ENCODE measurements at places on chromosomes 2 and 18. TPM values are rescaled to one million over a fixed set of nuclear protein-coding genes. Genes with fewer than 3 reads are reported as not detected.

DNA sequence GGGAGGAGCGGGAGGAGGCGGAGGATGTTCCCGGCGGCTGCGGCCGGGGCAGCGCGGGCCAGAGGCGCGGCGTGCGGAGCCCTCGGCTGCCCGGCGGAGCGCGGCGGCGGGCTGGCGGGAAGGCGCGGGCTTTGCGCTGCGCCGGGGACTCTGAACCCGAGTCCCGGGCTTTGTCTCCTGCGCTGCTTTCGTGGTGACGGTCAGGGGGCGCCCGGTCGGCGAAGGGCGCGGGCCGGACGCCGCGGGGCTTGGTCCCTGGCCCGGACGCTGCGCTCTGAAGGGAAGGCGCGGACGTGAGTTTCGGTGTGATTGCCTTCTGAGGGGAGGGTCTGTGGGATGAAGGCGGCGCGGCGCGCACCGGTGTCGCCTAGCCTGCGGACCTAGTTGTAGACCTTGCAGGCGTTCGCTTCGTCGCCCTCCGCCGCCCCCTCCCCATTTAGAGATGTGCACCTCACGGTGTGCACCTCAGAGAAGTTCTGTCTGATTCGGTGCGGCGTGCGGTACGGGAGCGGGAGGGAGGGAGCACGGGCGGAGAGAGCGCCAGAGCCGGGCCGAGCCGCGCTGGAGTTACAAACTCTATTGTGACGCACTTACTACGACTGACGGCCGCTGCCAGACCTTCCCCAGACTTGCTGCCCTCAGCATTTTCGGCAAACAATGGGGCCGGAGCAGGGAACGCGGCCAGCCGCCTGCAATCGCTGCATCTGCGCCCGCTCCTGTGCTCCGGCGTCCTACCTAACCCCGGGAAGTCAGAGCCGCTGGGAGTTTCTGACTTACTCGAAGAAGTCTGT is 2.1 kb downstream of the BCL2L11 start:
- peaks cover 38% of the 10 kb centered on the region for H3K36me3 ChIP-seq
- DNase-seq = peak; percentile 83
- H3K27me3 ChIP-seq = peaks cover 38% of the 10 kb centered on the region
- H3K4me3 ChIP-seq = peak overlapping the region; percentile 84
- peak overlapping the region; percentile 84 for H3K27ac ChIP-seq

- peak overlapping the region; percentile 91 for H3K27ac ChIP-seq
- H3K36me3 ChIP-seq = no peaks in the 10 kb centered on the region
- DNase-seq = no peak
- peaks cover 46% of the 10 kb centered on the region for H3K4me1 ChIP-seq
- no peak overlapping the region for H3K4me3 ChIP-seq
- H3K27me3 ChIP-seq = no peaks in the 10 kb centered on the region
Measured at GRCh38 chr2:1701020-1701419, 43.3 kb downstream of the PXDN start.

- no peak overlapping the region for H3K27ac ChIP-seq
- H3K4me1 ChIP-seq = no peaks in the 10 kb centered on the region
- no peak overlapping the region for H3K4me3 ChIP-seq
- no peak for DNase-seq
Measured at GRCh38 chr2:652881-653480, 24.2 kb downstream of the TMEM18 start.

DNA sequence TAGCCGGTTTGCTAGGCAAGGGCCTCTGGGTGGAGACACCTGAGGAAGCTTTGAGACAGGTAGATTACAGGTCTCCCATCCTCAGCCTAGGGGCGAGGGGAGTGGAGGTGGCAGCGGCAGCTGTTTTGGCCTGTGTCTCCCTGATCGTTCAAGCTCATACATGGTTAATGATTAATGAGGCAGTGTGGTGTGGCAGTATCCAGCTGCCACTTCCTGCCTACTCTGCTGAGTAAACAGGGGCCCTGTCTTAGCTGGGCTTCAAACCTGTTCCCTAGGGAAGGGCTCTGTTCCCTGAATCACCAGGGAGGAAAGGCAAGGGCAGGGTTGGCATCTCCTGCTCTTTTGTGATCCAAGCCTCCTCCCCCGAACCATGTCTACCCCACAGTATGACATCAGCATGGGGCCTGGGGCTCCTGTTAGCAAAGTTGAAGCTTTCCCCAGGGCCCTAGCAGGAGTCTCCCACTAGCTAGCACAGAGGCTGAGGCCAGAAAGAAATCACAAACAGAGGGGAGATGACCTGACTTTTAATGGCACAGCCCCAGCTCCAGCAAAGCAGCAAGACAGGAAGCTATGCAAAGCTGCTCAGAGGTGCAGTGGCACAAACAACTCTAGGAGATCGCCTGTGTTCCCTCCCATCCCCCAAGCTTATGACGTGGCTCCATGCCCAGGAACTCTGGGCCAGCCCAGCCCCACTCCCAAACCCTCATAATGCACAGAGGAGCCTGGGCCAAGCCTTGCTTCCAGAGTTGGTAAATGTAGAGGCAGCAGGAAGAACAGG is 3.7 kb upstream of the TUBA4B start:
- peaks cover 19% of the 10 kb centered on the region for H3K36me3 ChIP-seq
- peaks cover 31% of the 10 kb centered on the region for H3K27me3 ChIP-seq
- H3K4me3 ChIP-seq = no peak overlapping the region
- peaks cover 31% of the 10 kb centered on the region for H3K4me1 ChIP-seq

GRCh38 chr2:23037596-23037995 is 347.4 kb upstream of the KLHL29 start:
- no peak for DNase-seq
- H3K4me3 ChIP-seq = no peak overlapping the region
- H3K36me3 ChIP-seq = no peaks in the 10 kb centered on the region

- no peak overlapping the region for H3K4me3 ChIP-seq
- DNase-seq = no peak
- H3K27me3 ChIP-seq = no peaks in the 10 kb centered on the region
- no peaks in the 10 kb centered on the region for H3K36me3 ChIP-seq
Measured at GRCh38 chr2:20178249-20178607, 46.7 kb downstream of the SDC1 start.

GRCh38 chr2:147067136-147067535 is 777.7 kb upstream of the ACVR2A start:
- H3K27ac ChIP-seq = no peak overlapping the region
- no peak for DNase-seq
- no peak overlapping the region for H3K4me3 ChIP-seq
- no peaks in the 10 kb centered on the region for H3K4me1 ChIP-seq
- H3K27me3 ChIP-seq = no peaks in the 10 kb centered on the region

DNA sequence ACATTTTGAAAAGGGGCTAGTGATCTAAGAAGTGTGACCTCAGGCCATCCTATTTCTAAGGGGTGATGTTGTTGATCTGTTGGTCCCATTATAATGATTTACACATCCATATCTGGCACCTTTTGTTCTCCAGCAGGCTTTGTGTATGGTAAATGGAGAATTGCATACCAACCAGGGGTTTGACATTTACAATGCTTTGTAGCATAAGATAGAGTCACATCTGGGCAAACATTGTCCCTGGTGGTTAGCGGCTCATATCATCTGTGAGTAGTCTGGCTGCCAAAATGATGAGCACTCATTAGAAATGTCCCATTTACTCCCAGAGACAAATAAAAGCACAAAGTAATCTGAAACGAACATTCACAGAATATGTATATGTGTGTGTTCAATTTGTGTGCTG is 1775.5 kb upstream of the CELF4 start:
- no peak overlapping the region for H3K4me3 ChIP-seq
- H3K27me3 ChIP-seq = no peaks in the 10 kb centered on the region
- peaks cover 10% of the 10 kb centered on the region for H3K4me1 ChIP-seq
- no peak for DNase-seq

- peak overlapping the region; percentile 99 for H3K27ac ChIP-seq
- peaks cover 28% of the 10 kb centered on the region for H3K36me3 ChIP-seq
- H3K4me1 ChIP-seq = peaks cover 24% of the 10 kb centered on the region
- peak overlapping the region; percentile 97 for H3K4me3 ChIP-seq
Measured at GRCh38 chr2:200863782-200864175, 679 bp downstream of the CLK1 start.

DNA sequence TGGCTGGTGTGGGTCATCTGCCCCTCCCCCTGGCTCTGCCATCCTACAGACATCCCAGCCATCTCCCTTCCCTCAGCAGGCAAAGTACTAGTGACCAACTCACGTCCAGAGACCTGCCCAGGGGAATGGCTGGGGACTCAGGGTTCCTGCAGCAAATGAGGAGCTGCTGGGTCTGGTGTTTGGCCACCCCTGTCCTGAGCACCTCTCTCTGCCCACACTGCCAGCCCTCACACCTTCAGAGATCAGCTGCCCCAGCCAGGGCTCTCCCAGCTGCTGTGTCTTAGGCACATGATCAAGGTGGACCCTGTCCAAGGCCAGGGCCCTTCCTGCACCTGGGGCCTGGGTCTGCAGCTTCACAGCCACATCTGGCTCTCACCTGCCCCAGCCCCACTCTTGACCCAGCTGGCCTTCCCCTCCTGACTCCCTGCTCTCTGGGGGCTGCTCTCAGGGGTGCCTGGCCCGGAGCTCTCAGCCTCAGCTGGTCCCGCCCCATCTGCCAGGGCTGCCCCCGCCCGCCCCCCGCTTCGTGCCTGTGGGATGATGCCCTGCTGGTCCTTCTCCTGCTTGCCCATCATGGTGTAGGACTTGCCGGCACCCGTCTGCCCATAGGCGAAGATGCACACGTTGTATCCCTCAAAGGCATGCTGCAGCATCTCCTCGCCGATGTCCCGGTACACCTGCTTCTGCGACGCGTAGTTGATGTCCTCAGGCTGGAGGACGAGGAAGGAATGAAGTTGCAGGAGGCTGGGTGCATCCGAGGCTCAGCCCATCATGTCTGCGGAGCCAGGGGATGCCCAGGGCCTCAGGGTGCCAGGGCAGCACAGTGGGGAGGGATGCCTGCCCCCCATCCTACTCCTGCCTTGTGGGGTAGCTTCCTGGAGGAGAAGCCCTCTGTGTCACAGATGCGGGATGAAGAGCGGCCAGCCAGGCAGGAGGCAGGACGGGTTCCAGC is 32.2 kb downstream of the KIF1A start:
- H3K36me3 ChIP-seq = peaks cover 24% of the 10 kb centered on the region
- H3K27ac ChIP-seq = no peak overlapping the region
- H3K4me1 ChIP-seq = 0 out of 2 replicates have a peak, but pooled peaks cover 3% of the 10 kb centered on the region
- H3K4me3 ChIP-seq = no peak overlapping the region
- DNase-seq = no peak

DNA sequence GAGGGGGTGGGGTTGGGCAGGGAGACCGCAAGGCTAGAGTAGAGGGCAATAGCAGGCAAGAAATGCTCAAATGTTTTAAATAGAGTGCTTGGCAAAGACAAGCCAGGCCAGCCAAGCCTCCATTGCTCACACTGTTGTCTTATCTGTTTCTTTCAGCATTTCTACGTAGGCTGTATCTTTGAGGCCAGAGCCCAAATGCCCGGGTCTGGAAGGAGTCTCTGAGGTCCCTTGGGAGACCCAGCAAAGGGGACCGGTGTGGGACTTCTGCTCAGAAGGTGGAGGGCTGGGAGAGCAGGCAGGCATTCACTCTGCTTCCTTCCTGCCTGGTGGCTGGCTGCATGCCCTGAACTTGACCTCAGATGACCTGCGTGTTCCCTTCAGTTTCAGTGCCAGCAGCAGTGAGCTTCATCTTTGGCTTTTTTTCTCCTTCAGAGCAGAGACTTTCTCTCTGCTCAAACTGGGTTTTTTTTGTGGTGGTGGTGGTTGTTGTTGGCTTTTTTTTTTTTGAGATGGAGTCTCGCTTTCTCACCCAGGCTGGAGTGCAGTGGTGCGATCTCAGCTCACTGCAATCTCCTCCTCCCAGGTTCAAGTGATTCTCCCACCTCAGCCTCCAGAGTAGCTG is 13.7 kb upstream of the TET3 start:
- H3K36me3 ChIP-seq = no peaks in the 10 kb centered on the region
- no peak overlapping the region for H3K4me3 ChIP-seq
- H3K4me1 ChIP-seq = peaks cover 15% of the 10 kb centered on the region
- no peaks in the 10 kb centered on the region for H3K27me3 ChIP-seq
- H3K27ac ChIP-seq = no peak overlapping the region

DNA sequence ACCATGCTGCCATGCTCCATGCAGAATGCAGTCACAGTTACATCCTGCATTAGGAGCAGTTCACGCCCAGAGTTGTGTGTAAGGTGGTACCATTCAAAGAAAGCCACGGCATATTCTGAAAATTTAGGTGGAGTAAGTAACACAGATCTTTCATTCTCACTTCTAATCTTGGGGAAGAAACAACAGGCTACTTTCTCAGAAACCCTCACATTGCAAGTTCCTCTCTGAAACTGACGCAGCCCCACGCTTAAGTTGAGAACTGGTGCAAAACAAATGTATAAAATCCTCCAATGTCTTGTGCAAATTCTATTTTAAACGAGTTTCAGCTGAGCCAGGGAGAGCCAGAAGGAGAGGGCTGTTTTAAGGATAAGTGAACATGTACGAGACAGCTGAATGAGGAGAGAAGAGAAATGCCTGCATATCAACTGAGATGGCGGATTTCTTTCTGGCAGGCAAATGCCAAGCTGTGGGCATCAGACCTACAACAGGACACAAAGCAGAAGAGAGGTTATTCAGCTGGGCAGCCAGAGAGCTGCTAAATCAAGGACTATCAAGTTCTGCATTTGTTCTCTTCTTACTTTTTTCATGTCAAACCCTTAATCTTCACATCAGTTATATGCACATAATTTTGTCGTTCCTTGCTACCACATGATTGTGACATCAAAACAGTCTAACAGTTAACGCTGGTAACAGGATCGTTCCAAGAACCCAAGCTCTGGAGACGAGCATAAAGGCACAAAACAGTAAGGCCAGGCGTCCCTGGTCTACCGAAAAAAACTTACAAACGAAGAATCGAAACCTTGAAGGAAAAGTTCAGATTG is 6.4 kb downstream of the ARL4C start:
- H3K4me1 ChIP-seq = peaks cover 33% of the 10 kb centered on the region
- H3K27ac ChIP-seq = no peak overlapping the region

GRCh38 chr2:234462218-234462992 is 34.5 kb downstream of the ARL4C start:
- H3K27ac ChIP-seq = no peak overlapping the region
- H3K4me1 ChIP-seq = peaks cover 5% of the 10 kb centered on the region
- no peak overlapping the region for H3K4me3 ChIP-seq
- H3K27me3 ChIP-seq = no peaks in the 10 kb centered on the region
- no peak for DNase-seq
- H3K36me3 ChIP-seq = peaks cover 10% of the 10 kb centered on the region

DNA sequence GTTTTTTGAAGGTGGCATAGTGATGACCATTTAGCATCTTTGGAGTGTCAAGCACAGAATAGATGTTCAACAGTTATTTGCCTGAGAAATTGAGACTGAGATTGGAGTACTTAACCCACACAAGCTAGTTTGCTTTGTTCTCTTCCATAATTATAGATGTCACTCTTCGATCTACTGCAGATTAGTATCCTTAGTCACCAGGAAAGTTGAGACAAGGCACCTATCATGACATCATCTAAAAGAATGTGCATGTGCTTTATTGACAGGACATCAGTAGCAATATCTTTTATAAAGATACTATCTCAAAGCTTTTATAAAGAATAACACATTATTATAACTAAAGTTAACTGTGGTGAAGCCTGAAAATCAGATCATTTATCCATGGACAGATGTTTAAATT is 6.4 kb downstream of the VRK2 start:
- no peaks in the 10 kb centered on the region for H3K27me3 ChIP-seq
- H3K27ac ChIP-seq = no peak overlapping the region
- H3K36me3 ChIP-seq = peaks cover 4% of the 10 kb centered on the region
- H3K4me1 ChIP-seq = peaks cover 52% of the 10 kb centered on the region
- no peak for DNase-seq

- no peaks in the 10 kb centered on the region for H3K27me3 ChIP-seq
- no peak overlapping the region for H3K27ac ChIP-seq
- H3K4me3 ChIP-seq = no peak overlapping the region
- no peak for DNase-seq
- H3K36me3 ChIP-seq = peaks cover 32% of the 10 kb centered on the region
Measured at GRCh38 chr2:106147665-106148064, 46.4 kb downstream of the UXS1 start.

The MSTN gene
- total RNA-seq = not detected

The ALPG gene
- 0.94 TPM for total RNA-seq

The RNF152 gene
- 2.6 TPM for total RNA-seq
